ENCODE measurements at places on chromosomes 16 and 17. TPM values are rescaled to one million over a fixed set of nuclear protein-coding genes. Genes with fewer than 3 reads are reported as not detected.

Gene CCL1
- total RNA-seq = not detected

Gene SLC16A11
- 0.29 TPM for total RNA-seq

Gene ADGRG1
- 0.29 TPM for total RNA-seq

Gene CD79B
- 0.36 TPM for total RNA-seq

Gene CIITA
- total RNA-seq = 2.5 TPM

Gene CYB5B
- total RNA-seq = 67.7 TPM

Gene SF3B3
- total RNA-seq = 123 TPM

Gene WFDC1
- not detected for total RNA-seq

Gene ZNF469
- total RNA-seq = 5.3 TPM

Gene GHDC
- 31.8 TPM for total RNA-seq

Gene EME1
- total RNA-seq = 0.72 TPM

Gene SLC16A13
- total RNA-seq = 1.4 TPM

Gene CDT1
- 2.9 TPM for total RNA-seq

Gene CORO6
- total RNA-seq = 12.7 TPM

Gene PRCD
- total RNA-seq = 5.3 TPM

Gene CHST6
- 1.1 TPM for total RNA-seq

Gene FAM83G
- total RNA-seq = 11.6 TPM

Gene ASPHD1
- total RNA-seq = 1.8 TPM

Gene TEKT1
- total RNA-seq = not detected

Gene GUCY2D
- total RNA-seq = not detected

Gene FBRS
- 24.5 TPM for total RNA-seq

Gene HSD11B2
- not detected for total RNA-seq
